Fibroblast of the aortic adventitia (primary cell): ENCODE measurements at places on chromosomes 7 and 10.

DNA sequence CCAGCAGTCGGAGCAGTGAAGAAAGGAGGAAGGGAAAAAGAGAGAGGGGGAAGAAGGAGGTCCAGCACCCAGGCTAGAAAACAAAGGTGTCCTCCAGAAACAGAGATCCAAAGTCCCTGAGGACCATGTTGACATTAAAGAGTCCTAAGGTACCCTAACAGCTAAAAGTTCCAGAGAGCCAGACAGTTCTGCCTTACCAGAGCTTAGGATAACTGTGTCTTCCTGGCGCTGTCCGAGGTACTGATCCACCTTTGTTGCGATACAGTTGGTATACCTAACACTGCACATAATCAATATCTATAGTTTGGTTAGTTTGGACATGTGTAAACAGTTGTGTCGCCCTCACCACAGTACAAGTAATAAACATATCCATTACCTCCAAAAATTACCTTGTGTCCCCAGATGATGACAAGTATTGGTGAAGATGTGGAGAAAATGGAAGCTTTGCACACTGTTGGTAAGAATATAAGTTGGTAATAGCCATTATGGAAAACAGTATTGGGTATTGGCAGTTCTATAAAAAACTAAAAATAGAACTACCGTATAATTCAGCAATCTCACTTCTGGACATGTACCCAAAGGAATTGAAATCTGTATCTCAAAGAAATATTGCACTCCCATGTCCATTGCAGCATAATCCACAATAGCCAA is 59.8 kb downstream of the GRID1 start:
- DNase-seq: peak; percentile 5

GRCh38 chr10:45625879-45626278 is 46.7 kb downstream of the ZFAND4 start:
- no peak for DNase-seq

DNA sequence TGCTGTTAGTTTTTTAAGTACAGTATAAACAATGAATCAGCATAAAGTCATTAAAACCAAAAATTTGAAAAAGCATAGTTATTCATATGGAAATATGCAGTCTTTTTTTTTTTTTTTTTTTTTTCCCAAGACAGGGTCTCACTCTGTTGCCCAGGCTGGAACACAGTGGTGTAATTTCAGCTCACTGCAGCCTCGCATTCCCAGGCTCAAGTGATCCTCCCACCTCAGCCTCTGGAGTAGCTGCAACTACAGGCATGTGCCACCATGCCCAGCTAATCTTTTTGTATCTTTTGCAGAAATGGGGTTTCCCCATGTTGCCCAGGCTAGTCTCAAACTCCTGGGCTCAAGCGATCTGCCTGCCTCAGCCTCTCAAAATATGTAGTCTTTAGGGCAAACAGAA is 182.0 kb downstream of the SEMA3E start:
- no peak for DNase-seq

DNA sequence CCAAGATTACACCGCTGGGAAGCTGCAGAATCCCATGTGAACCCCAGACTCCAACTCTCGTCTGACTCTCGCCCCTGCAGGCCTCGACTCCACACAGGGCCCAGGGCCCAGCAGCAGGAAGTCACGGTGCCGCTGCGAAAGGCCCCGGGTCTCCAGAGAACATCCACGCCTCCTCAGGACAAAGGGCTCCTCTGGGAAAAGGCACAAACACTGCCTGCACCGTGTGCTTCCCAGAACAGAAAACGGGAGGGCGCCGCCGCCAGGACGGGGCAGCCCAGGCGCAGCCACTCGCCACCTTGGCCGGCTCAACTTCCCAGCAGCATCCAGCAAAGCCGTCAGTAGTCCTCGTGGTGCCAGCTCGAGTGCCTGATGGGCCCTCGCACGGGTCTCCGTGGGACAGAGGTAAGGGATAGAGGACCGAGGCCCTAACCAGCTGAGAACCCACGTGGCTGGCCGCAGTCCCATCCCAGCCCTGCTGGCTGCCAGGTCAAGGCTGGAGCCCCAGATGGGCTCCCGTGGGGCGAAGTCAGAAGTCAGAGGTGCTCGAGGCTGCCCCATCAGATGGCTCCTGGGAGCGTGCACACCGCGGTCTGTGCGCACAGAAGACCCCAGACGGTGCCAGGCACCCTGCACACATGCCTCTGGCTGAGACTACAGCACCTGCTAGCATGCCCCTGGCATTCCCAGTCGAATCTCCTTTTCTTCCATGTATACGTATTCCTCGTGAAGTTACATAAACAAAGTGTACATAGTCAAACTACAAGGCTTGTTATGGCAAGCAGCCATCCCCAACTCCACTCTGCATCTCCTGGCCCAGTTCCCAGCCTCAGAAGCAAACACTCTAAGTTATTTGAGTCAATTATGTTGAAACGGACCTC is 60.2 kb downstream of the MAD1L1 start:
- peak; percentile 87 for DNase-seq

- no peak for DNase-seq
Measured at GRCh38 chr7:106593028-106593417, 67.9 kb downstream of the CCDC71L start.

DNA sequence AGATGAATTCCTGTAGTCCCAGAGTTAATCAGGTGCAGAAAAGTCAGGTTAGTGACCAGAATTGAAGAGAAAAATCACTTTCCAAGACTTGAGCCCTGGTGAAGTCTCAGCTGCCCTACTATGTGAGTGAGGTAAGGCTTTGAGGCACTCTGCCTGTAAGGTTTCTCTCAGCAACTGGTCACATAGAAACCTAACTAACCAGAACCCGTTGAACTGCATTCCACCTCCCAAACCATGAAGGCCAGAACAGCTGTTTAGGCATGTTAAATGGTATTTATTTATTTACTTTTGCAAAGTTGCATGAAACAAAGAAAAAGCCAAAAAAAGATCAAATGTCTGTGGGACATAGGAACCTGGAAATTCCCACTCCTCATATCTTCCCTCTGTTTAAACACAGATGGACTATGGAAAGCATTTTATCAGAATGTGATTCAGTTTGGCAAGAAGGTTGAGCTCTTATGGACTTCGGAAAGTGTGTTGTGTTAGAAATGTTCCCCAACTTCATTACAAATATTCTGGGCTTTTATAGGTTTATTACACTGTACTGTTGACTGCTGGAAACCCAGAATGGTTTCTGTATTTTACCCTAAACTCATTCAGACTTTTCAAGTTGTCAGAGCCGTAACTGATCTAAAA is 12.8 kb upstream of the GPR85 start:
- peak; percentile 33 for DNase-seq

- DNase-seq: no peak
Measured at GRCh38 chr10:82943142-82943541, 1068.1 kb downstream of the NRG3 start.

GRCh38 chr10:3579845-3580244 is 205.2 kb downstream of the KLF6 start:
- no peak for DNase-seq

GRCh38 chr7:49425277-49425818 is 348.1 kb upstream of the VWC2 start:
- no peak for DNase-seq

GRCh38 chr10:10803278-10803677 is 214.4 kb upstream of the CELF2 start:
- DNase-seq: peak; percentile 86

DNA sequence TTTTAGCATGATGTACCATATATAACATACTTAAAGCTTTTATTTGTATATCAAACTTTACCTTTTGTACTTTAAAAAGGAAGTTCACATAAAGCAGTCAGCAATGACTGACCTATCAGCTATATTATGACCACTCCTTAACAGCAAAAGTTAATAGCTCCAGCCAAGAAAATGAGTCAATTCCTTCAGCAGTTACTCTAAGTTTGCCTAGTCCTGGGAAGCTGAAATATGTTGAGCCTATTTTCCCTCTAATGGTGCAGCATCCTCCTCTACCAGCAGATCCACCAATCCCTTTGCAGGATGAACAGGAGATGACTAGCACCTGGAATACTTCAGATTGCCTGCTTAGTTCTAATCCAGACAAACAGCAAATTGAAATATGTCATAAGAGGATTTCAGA is 64.2 kb downstream of the CUL2 start:
- DNase-seq: peak; percentile 78

GRCh38 chr10:117674646-117675045 is 132.1 kb downstream of the EMX2 start:
- no peak for DNase-seq

- DNase-seq: no peak
Measured at GRCh38 chr7:81664304-81664703, 105.5 kb downstream of the HGF start.

DNA sequence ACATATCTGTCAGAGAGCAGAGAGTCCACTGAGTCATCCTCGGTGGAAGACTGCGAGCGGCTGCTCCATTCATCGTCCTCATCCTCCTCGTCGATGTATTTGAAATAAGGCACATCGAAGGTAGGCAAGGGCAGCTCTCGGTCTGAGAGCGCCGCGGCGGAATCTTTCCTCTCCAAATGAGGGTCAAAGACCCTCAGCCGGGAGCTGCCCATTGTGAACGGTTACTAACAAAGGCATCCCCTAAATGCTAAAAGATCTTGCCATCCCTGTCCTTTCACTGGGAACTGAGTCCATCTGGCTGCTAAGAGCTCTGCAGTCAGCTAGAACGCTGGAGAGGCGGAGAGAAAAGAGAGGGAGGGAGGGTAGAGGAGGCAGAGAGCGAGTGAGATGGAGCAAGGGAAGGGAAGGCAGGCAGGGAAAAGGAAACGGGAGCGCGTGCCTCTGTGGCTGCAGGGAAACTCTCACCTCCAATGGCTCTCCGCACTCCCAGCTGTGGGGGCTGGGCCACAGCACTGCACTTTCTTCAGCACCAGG is 163.4 kb downstream of the RAPGEF5 start:
- DNase-seq: peak; percentile 51

GRCh38 chr10:76547352-76547972 is 1090.1 kb downstream of the KCNMA1 start:
- DNase-seq: peak; percentile 89

GRCh38 chr10:2144584-2144983 is 407.3 kb upstream of the ADARB2 start:
- DNase-seq: no peak

- DNase-seq: peak; percentile 17
Measured at GRCh38 chr10:91520661-91521060, 110.5 kb downstream of the HECTD2 start.

GRCh38 chr10:129704786-129705525 is 237.9 kb downstream of the MGMT start:
- no peak for DNase-seq

- DNase-seq: no peak
Measured at GRCh38 chr7:47720907-47721244, 139.0 kb upstream of the TNS3 start.

DNA sequence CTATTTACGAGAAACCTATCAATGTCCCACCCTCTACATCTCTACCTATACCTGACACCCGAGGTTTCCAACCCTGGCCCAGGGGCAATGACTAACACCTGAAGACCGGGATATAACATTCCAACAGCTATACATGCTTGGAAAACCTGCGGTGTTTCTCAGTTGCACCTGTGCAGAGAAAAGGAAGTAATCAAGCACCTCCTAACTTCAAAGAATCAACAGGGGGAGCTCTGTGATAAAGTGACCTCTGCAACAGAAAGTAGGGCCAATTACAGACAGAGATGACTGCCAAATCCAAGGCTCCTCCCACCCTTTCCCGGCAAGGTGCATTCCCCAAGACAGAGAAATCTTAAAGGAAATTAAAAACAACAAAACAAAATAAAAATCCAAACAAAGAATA is 41.3 kb downstream of the CCDC6 start:
- peak; percentile 56 for DNase-seq

DNA sequence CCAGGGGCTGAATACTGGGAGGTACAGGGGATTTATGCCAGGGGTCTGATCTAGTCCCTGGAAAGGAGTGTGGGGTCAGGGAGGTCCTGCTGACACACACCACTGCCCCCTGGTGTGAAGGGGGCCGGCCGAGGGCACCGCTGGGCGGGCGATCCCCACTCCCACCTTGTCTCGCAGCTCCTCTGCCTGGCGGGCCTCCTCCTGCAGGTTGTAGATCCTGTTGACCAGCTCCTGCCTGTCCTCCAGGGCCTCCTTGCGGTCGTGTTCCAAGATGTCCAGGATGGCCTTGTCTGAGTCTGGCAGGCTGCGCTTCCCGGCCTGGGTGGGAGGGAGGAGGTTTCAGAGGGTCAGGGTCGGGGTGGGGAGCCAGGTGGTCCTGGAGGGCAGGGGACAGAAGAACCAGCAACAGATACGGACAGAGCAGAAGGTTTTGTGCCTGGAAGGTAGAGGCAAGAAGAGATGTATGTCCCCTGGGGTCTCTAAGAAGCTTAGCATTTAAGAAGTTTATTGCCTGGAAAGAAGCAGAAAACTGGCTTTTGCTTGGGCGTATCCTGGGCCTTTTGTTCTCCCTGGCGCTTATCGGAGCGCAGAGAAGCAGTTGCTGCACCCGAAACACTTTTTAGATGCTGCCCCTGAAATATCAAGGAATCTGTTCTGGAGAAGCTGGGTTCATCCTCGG is 94.5 kb upstream of the GNA12 start:
- DNase-seq: no peak

GRCh38 chr10:98482096-98482495 is 35.4 kb upstream of the HPS1 start:
- DNase-seq: no peak

DNA sequence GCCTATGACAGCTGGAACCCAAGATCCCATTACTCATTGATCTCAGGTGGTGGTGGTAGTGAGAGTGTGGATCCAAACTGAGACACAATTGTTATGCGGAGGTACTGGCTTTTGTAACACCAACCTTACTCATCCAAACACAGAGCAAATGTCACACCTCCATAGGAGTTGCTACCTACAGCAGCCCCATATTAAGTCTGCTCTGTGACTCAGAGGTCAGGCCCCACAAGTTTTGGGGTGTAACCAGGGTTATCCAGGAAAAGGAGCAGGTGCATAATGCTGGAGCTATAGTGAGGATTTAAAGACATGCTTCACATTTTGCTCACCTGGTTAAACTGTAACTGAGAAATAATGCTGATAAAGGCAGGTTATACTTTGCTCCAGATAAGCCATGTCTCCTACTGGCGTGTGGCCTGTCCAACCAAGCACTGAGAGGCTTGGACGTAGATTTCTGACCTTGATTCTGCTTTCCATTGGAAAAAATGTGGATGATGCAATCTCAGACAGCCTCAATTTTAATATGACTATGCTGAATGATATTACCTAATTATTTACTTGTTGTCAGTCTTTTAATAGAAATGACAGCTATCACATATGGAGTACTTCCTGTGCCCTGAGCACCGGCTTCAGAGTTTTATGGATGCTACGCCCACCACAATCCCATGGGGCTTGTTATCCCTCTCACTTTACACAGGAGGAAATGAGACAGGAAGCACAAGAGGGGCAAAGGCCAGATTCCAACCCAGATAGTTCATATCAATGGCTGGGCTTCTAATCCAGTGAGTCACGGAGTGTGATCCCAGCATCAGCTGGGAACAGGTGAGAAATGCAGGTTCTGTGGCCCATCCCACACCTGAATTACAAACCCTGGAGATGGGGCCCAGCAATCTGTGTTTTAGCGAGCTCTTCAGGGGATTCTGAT is 181.3 kb downstream of the CHN2 start:
- peak; percentile 7 for DNase-seq
